ENCODE measurements at places on chromosomes 12 and 14.

GRCh38 chr12:6574576-6575295, 6.6 kb upstream of the NOP2 start:
- no peak for DNase-seq

- no peak for DNase-seq
These were observed 4.9 kb downstream of the CERS5 start for GRCh38 chr12:50162230-50162629.

- no peak for DNase-seq
These were observed 315.9 kb downstream of the NRXN3 start for GRCh38 chr14:78486081-78486480.

GRCh38 chr14:95144849-95145248, 12.5 kb downstream of the DICER1 start:
- DNase-seq, result no peak

DNA sequence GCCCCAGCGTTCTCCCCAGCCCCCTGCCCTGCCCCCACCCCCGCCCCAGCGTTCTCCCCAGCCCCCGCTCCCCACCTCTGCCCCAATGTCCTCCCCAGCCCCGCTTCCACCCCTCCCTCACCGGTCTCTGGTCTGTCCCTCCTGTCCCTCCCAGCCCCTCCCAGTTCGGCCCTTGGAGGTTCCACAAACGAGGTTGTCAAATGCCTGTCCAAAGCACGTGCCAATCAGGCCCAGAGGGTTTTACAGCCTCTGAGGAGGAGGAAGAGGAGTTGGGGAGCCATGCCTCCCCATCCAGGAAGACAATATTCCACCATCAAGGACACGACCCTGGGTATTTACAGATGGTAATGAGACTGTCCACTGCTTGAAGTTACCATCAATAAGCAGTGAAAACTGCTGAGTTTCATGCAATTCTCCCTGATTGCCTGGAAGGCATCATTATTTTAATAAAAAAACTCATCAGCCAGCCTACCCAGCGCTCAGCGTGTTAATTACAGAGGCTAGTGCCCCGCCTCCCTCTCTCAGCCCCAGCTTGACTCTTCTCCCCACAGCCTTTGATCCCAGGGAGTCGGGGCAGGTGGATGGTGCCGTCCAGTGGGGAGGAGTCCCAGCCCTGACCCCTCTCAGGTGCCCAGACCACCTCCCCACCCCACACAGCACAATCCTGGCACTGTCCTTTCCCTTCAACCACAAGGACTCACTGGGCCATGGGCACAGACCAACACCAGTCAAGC, 30.6 kb upstream of the C14orf180 start:
- no peak for DNase-seq

GRCh38 chr12:116480210-116480810, 78.9 kb upstream of the MAP1LC3B2 start:
- DNase-seq, result no peak

DNA sequence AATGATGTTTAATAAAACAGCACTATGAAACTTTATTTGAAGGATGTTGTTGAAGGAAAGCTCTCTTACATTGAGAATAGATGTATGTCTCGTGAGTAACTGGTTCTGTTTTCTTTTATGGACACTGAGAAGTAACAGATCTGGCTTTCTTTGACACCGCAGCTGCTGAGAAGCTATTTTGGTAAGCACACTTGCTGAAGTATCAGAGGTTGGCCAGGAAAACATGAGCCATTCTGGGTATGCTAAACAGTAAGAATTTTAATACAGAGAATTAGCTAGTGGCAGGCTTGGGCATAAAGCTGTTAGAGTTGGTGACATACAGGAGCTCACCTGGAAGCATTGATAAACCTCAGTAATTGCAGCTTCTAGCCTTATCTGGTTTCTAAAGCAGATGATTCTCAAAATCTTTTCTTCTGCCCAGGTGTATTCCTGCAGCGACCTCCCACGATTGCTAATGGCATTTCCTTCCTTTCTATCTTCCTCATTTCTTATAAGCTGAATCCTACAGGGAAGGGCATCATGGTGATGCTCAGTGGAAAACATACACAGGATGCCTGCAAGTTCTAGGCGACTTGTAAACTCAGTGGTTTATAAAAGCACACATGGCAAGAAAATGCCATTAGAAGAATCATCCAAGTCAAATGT, 291.6 kb upstream of the SLC16A7 start:
- DNase-seq, result no peak

DNA sequence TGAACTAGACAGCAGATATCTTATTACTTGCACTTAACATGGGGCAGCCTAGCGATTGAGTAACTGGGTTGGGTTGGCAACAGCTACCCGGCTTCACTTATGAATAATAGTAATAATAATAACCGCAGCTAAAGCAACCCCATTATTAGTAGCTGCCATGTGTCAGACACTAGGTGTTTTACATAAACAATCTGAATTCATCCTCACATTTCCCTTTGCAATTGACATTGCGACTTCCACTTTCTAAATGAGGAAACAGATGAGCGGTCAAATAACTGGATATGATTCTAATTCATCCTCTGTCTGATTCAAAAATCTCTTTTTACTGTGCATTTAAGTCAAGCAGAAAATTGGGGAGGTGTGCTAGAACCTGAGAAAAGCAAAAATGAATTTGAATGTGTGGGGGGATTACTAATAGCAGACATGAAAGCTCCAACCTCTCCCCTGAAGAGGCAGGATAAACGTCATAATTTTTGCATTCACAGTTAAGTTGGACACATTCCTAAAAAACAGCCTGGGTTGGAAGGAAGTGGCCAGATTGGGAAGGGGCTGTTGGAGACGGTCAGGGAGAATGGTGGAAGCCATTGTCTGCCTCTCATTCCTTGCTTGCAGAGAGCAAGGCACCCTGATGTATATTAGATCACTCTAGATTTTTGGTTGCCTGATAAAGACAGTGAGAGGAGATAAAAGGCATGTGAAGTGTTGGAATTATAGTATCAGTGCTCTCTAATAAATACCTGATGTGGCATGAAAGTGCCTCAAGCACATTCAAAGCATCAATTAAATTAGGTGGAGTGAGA, 13.1 kb downstream of the EMP1 start:
- no peak for DNase-seq

GRCh38 chr12:12427568-12427967, 70.7 kb downstream of the BORCS5 start:
- no peak for DNase-seq

DNA sequence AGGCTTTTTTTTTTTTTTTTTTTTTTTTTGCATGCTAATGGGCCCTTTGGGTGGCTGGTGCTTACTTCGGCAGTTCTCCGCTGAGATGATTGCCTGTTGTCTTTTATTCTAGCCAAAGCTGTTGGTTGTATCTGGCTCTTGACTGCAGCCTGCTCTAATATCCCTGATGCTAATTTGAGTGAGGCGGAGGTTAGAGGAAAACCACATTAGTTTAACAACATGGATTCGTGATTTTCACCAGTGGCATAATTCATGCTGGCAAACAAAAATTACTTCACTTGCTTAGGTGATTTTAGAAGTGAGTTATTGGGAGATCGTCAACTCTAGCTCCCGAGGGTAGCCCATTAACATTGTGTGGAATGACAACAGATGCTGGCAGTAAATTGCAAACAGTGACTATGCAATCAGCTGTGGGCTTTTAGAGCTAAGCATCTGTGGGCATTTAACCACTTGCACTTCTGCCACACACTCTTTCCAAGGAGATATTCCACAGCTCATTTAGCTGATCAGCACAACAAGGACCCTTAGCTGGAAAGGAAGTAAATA, 97.6 kb upstream of the ZDHHC17 start:
- no peak for DNase-seq

GRCh38 chr12:47021298-47021697, 58.1 kb upstream of the PCED1B start:
- DNase-seq, result peak; percentile 45

DNA sequence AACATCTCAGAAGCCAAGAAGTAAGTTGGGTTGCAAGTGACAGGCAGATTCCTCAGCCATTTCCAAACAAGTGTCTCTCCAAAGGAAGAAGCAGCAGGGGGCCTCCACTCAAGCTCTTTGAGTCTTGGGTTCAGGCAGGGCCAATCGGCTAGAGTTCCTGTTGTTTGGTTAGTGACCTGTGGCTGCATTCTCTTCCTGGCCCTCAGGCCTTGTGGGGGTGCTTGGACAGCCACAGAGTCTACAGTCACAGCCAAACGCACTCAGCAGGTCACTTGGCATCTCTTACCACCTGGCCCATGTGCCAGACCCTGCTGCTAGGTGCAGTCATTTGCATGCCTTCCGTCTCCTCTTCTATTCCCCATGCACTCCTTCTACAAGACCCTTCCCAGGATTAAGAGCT, 353.9 kb downstream of the GRIN2B start:
- DNase-seq, result no peak

GRCh38 chr14:71804992-71805391, 127.2 kb upstream of the RGS6 start:
- no peak for DNase-seq

DNA sequence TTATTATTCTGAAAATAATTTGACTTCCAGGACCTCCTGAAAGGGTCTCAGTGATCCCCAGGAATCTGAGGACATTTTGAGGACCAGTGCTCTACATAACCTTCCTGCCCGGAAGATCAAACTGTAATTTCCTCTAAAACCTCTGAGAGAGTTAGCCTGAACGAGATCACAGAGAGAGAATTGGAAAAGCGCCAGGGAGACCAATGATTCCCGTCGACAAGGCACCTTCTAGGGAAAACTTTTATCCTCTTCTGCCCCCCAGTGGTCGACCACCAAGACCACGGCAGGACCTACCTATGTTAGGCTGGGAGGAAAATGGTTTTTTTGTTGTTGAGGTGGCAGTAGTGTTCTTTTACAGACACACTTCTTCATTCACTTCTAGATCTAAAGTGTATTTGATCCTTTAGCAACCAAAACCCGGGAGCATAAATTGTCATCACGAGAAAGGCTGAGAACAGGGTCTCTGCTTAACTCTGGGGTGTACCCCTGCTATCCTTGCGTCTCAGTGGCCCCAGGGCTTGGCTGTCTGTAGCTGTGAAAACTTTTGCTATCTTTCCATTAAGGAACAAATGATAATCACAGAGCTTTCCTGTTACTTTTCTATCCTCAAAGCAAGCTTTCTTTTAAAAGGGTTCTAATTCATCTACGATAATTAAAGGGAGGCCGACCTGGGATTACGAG, 62.9 kb upstream of the NID2 start:
- peak; percentile 64 for DNase-seq

GRCh38 chr12:20314328-20314727, 54.0 kb upstream of the PDE3A start:
- DNase-seq, result no peak

GRCh38 chr14:99579903-99580571, 24.0 kb downstream of the CCDC85C start:
- no peak for DNase-seq

DNA sequence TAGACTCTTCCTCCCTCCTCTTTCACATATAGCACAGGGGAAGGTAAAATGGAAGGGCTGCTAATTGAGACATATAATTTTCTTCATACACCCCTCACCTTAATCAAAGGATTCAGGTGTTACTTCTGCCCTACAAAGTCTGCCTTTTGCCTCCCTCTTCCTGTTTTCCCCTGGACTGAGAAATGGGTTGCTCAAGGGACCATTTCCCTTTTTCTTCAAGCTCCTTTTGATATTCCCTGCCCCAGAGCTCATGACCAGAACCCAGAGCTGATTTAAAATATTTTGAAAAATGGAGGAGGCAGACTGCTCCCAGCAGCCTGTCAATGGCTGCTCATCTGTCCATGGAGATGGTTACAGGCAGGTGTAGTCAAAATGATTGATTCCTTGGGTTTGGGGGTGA, 6.3 kb upstream of the PIP4K2C start:
- DNase-seq, result no peak

GRCh38 chr14:81172353-81172752, 48.4 kb downstream of the GTF2A1 start:
- DNase-seq, result no peak

Data from GM20000 (cell line).